ENCODE measurements at places on chromosomes 2 and 18.

GRCh38 chr2:18966131-18966530 lies 376.8 kb upstream of the NT5C1B start:
- no peak for DNase-seq

GRCh38 chr2:22486343-22486742 lies 898.6 kb upstream of the KLHL29 start:
- DNase-seq, result no peak

DNA sequence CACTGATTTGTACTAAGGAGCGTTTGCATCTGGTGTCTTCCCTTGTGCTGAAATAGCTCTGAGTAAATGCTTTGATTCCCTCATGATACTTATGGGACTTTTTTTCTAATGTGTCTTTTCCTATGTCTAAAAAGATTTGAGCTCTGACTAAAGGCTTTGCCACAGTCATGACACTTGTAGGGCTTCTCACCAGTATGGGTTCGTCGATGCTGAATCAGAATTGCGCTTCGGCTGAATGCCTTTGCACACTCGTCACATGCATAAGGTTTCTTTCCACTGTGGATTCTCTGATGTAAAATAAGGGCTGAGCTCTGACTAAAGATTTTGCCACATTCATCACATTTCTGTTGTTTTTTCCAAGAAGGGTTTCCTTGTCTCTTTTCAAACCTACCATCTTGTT lies 8.0 kb downstream of the ZNF396 start:
- no peak for DNase-seq

DNA sequence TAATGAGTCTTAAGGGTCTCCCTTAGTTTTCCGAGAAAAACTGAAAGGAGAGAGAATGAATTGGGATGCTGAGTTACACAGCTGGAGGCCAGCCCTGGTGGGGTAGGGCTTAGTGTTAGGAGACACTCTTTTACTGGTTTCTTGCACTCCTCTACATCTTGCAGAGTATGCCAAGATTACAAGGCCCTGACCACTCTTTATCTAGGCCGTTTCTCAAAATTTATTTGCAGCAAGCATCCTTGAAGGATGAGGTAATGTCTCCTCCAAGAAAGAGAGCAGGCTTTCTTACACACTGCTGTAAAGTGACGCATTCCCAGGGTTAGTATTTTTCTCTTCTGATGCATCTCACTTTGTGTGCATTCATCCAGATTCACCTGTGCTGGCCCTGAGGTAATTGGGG lies 166.2 kb downstream of the TDRD15 start:
- no peak for DNase-seq

DNA sequence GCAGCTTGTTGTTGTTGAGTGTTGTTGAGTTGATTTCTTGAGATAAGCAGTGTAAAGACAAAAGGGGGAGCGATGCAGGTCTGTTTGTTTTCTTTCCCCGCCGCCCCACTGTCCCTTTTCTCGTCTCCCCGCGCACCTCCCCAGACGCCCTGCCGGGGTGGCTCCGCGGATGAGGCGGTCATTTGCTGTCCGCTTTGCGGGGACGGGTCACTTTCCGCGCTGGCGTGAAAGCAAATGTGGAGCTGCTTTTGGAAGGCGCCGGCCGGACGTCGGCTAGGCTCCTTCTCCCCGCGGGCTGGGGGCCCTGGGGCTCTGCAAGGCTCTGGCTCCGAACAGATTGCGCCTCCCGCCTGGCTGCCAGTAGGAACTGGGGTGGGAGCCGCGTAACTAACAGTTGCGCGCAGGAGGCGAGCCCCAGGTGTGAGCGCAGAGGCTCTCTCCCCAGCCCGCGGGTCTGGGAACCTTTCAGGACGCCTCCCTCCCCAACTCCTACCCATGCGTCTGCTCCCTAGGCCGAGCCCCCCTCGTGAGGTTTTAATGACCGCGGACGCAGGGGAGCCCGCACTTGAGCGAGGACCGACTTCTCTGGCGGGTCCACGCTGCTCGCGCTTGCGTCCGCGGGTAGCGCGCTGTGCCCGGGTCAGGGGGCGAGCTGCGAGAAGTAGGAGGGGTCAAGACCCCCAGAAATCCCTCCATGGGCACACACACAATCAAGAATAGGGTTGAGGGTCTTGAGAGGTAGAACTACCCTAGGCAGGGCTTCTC lies 146.6 kb downstream of the MEIS1 start:
- no peak for DNase-seq

DNA sequence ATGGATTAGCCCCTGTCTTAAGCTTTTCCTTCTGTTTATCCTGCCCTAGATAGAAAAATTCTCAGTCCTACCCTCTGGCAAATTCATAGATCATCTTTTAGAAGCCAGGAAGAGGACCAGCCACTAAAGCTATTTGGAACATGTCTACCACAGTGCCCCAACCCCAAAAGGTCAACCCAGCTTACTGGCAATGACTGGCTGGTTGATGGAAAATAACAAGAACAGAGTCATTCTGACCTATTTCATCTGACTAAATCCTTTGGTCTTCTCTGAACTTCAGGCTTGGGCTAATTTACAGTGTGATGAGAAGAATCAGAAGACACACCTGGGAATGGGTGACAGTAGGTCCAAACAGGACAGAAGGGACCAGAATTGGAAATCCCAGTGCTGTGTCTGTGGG lies 227.3 kb upstream of the CCDC68 start:
- DNase-seq, result no peak

GRCh38 chr2:110796716-110797301 lies 64.4 kb downstream of the ACOXL start:
- no peak for DNase-seq

GRCh38 chr2:127700527-127701192 lies 637 bp upstream of the SFT2D3 start:
- no peak for DNase-seq

DNA sequence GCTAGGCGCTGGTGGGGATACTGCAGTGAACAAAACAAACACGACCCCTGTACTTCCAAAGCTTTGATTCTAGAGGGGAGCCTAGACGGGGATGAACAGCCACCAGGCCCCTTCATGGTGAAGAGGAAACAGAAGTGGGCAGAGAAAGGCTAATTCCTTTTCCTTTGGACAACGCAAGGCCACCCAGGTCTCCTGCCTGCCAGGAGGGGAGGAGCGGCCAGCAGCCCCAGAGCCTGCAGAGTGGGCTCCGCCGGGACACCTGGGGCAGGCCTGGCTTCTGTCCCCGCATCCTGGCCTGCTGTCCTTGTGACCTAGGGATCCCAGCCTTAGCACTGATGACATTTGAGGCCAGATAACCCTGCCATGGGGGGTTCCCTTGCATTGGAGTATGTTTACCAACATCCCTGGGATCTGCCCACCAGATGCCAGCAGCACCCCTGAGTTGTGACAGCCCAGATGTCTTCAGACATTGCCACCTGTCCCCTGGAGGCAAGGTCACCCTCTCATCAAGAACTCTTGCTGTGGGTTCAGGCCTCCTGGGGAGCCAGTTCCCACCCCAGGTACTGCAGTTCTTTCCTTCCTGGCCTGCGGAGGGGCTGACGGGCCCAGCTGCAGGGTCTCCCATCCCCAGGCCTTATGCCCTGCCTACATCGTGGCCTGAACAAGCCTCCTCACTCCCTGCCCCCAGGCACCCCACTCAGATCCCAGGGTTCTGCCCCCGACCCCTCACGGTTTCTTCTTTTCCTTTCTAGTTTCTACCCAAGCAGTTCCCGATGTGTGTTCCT lies 125.7 kb downstream of the SEPTIN10 start:
- DNase-seq, result no peak

GRCh38 chr2:25365241-25365640 lies 23.5 kb upstream of the DNMT3A start:
- no peak for DNase-seq

GRCh38 chr2:161239326-161240109 lies 68.7 kb upstream of the PSMD14 start:
- no peak for DNase-seq

GRCh38 chr2:119230219-119231185 lies 6.9 kb downstream of the STEAP3 start:
- no peak for DNase-seq

GRCh38 chr2:189213250-189213649 lies 33.7 kb upstream of the COL5A2 start:
- DNase-seq, result no peak

DNA sequence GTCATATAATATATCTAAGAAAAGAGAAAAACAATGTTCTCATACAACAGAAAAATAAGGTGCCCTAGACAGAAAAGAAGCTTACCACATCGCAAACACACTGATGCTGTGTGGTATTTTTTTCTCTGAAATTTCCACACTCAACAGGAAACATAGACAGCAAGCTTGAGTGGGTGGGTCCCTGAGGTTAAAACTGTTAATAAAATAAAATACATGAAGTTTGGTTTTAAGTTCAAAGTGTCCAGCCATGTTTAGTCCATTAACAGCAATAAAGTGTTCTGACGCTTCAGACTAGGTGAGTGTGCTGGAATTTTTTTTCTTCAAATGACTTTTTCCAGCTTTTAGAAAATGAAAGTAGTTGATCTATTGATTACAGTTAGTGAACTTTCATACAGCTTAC lies 83.3 kb upstream of the EPB41L5 start:
- DNase-seq, result peak; percentile 0

All from activated CD4-positive, alpha-beta T cell treated with anti-CD3 and anti-CD28 coated beads, Interleukin-2, amount 50 U/mL, for 24 hours (primary cell).